ENCODE measurements at places on chromosomes 7 and 10.

DNA sequence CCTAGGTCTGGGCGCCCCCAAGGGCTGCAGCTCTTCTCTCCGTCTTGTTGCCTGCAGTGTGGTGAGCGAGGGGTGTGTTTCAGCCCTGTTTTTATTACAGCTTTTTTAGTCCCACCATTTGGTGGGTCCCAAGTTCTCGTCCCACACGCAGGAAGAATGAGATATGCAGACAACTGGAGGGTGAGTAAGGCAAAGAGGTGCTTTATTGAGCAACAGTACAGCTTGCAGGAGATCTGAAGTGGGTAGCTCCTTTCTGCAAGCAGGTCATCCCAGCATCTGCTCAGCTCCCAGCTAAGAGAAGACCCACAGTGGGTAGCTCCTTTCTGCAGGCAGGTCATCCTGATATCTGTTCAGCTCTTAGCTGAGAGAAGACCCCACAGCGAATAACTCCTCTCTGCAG, 28.2 kb downstream of the C10orf67 start:
- DNase-seq: no peak

GRCh38 chr7:152968514-152968913, 209.0 kb downstream of the ACTR3B start:
- no peak for DNase-seq

GRCh38 chr10:11720260-11720741, 21.9 kb upstream of the ECHDC3 start:
- DNase-seq: no peak

DNA sequence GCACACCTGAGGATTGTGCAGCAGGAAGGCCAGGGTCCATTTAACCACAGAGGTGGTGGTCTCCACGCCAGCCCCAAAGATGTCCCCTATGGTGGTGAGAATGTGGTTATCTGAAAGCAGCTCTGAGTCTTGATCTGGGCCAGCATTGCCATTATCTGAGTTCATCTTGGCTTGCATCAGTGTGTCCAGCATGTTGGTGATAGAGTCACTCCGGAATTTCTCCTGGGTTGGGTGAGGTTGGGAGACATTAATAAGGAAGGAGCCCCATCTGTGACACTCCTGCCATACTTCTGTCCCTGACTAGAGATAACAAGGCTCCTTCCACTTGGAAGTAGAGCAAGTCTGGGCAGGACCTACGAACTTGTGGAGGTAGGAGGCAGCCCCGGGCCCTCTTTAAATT, 4.2 kb downstream of the CYP17A1 start:
- no peak for DNase-seq

DNA sequence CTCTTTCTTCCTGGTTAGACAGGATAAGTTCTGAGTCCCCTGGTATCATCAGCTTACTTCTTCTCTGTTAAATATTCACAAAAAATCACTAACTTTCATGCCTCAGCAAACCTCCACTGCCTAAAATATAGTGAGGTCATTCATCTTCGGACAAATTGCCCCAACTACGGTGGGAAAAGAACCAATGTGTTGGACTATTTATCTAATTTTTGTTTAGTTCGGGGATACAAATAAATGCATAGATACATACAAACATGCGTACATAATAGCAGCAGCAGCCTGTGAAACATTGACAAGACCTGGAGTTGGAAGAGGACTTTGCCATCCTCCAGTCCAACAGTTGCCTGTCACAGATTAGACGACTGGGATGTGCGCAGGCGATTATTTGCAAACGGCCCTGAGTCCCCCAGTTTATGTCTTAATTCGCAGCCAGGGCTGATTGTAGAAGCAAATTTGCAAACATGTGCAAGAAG, 51.5 kb downstream of the EGFR start:
- no peak for DNase-seq

DNA sequence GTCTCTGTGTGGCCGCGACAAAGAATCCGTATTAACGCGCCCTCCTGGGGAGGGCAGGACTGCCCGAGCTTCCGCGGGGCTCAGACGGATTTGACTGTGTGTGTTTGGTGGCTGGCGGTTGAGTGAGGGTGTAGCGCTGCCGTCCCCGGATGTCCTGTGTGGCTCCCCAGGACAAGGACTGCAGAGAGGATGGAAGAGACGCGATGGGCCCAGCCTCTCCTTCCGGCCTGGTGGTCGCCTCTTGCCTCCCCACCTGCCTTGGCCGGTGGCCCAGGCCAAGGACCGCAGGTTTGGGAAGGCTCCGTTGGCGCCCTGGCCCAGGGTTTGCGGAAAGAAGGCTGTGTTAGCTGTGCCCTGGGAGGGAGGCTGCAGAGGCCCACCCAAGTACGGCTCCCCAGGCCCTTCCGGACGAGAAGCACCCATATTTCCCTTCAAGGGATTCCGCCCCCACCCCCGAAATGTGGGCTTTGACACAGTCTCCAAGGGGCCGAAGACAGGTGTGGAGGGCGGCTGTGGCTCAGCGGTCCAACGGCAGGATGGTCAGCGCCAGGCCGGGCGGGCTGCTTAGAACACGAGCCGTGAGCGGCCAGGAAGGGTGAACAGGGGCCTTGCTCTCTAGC, 2.3 kb downstream of the UNCX start:
- no peak for DNase-seq

- DNase-seq: no peak
Measured at GRCh38 chr10:99943908-99944307, 65.8 kb downstream of the DNMBP start.

DNA sequence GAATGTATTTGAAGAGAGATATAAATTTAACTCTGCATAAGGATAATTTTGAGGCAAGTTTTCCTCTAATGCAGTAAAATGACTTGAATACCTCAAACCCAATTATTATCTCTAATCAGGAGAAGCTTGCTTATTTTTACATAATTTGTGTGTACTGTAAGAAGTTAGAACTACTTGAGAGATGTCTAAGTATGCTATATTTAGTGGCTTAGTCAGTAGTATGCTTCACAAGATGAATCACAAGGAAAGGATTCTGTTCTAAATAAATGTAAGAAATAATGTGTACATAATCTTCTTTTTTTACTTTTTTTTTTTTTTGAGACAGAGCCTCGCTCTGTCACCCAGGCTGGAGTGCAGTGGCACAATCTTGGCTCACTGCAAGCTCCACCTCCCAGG, 13.7 kb downstream of the PHTF2 start:
- no peak for DNase-seq

DNA sequence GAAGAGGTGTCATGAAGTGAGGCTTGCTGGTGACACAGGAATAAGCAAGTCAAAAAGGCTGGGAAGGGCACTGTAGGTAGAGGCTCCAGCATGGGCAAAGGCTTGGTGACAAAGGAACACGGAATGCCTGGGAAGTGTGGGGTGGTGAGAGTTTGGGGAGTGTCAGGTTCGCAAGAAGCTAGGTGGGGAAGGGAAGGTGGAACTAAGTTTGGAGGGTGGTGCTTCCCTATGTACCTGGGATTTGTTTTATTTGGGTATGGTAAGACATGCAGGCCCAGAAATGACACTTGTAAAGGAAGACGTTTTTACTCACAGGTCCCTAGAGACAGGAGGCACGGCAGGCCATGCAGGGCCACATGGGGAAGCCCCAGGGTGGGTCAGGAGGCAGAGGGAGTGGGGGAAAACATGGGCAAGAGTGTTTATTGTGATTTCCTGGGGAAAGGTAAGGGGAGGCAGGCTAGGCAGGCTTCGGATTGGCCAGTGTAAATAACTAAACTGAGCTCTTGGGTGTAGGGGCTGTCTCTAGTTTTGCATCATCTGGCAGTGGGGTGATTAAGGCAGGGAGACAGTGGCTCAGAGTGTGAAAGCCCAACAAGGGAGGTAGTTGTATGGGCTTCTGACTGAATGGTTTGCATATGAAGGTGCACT, 52.1 kb downstream of the SH2D4B start:
- DNase-seq: no peak

DNA sequence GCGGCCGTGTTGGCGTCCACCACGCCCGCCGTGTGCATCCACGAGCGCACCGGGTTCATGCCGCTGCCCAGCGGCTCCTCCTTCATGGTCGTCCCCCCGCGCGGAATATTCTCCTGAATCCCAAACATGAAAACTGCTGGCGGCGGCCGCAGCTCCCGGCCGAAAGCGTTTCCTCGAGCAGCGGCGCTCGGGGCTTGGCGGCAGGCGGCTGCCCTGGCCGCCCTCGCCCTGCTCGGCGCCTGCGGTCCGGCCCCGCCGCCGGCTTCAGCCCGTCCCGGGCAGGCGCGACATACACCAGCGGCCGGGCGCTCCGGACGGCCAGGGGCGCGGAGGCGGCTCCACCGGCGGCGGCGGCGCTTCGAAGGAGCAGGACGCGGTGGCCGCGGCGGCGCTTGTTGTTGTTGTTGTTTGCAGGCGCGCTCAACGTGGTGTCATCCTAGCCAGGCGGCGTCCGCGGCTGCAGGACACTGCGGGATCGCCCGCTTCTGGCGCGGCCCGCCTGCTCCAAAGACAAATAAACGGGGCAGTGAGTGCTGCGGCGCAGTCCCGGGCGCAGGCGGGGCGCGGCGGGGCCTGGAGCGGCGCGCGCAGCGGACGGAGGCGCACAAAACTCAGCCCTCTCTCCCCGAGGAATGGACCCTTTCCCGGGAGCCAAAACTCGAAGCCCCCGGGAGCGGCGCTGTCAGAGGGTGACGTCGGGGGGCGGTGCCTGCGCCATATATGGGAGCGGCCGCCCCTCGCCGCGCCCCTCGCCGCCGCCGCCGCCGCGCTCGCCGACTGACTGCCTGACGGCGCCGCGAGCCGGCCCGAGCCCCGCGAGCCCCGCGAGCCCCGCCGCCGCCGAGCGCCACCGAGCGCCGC, at the start of gene EBF3:
Gene EBF3, minus strand, starts transcription at position 634 of the 861 bp plus-strand sequence. Its CDS starts 506 bp downstream, at position 128.
- peak; percentile 48 for DNase-seq

DNA sequence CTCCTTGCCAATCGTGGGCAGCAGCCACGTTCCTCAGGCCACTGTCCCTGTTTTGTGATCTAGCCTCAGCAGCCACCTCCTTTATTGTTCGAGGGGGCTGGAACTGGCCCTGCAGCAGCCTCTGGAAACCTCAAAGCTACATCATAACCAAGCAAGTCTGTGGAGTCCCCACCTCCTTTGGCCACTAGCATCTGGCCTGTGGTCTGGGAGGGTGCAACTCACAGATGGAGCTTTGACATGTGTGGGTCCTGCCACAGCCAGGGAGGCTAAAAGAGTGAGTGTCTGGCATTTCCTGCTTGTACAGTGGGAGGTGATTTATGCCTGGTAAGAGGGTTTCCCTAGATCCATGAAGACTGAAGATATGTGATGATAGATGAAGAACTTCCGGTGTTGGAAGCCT, 32.3 kb upstream of the NUB1 start:
- peak; percentile 54 for DNase-seq

DNA sequence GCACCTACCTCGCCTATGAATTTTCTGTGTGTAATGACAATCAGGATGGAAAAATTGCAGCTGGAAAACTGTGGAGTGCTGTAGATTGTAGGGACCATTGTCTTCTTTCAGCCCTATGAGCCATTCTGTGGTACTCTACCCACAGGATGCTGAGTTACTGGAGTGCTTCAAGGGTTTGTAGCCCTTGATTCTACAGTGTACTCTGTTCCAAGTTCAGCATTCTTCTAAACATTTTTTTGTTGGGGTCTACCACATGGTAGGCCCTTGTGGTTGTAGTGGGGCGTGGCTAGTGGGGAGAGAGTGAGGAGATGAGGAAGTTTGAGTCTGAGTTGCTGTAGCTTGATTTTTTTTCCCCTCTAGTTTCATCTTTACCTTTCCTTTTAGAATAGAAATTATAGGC, 33.5 kb downstream of the REEP3 start:
- DNase-seq: peak; percentile 66

DNA sequence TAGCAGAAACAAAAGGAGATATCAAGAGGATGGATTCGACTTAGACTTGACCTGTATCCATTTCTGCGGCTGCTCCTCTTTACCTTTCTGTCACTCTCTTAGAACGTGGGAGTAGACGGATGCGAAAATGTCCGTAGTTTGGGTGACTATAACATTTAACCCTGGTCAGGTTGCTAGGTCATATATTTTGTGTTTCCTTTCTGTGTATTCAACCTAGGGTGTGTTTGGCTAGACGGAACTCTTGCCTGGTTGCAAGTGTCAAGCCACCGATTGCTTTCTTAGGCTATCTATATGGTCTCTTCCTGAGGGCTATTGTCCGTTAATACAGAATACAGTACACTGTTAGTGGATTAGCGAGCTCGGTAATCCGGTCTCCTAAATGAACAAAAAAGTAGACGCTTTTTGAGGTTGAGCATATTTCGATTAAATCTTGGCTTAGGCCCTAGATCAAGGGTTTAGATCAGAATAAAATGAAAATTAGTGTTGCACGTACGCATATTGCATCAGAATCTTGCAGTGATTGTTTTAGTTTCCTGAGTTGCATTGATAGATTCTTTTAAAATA, 1.2 kb downstream of the PTEN start:
- DNase-seq: no peak

- peak; percentile 79 for DNase-seq
Measured at GRCh38 chr7:26485367-26485934, 193.8 kb downstream of the SNX10 start.

GRCh38 chr10:102384606-102385429, 10.7 kb upstream of the NFKB2 start:
- DNase-seq: no peak

DNA sequence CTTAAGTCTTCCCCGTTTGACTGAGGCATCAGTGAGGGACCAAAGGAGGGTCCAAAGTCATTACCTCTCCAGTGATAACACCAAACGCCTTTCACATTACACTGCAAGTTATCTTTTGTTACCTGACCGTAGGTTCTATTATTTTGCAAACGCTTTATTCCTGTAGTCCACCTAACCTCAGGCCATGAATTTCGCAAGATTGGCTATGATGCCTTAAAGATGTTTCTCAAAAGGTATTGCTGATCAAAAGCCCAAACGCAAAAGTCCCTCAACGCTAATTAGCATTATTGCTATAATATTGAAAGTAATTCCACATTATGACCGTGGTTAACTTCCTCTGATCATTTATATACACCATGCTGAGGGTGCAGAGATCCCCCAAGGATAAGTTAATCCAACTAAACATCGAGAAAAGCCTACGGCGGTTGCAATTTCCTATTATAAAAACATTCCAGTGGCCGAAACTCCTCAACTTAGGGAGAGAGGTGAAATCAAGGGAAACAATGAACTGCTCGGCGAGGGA, 649 bp downstream of the DNA2 start:
- DNase-seq: no peak

DNA sequence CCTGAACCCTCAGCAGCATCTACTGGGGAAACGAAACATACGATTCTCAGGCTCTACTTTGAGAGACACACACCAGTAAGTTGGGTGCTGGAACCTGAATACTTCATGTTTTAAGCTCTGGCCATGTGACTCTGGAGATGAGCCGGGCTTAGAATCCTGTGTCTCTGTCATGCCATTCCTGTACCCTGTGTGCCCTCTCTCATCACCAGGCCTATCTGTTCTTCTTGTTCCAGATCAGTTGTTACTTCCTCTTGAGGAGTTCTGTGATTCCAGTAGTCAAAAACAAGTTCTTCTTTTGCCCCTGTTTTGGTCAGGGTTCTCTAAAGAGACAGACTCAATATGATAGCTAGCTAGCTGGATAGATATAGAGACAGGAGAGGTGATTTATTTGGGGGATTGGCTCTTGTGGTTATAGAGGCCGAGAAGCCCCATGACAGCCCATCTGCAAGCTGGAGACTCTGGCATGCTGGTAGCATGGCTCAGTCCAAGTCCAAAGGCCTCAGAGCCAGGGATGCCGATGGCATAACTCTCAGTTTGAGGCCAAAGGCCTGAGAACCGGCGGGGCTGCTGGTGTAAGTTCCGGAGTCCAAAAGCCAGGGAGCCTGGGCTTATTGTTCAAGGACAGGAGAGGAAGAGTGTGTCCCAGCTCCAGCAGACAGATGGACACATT, 54.3 kb downstream of the CHN2 start:
- no peak for DNase-seq

Measured in HTR-8/SVneo (cell line).